ENCODE measurements at places on chromosomes 4 and X.

DNA sequence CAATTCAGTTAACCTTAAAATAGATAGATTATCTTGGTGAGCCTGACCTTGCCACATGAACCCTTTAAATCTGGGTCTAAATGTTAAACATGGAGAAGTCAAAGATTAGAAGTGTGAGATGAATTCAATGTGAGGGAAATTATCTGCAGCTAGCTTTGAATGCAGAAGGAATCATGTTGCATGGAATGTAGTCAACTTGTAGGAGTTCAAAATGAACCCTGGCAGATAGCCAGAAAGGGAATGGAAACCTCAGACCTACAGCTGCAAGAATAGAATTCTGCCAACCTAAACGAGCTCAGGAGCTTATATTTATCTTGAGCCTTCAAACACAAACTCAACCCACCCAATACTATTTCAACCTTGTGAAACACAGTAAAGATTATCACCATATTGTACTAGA is 632.5 kb downstream of the KCTD8 start:
- no peak for DNase-seq

DNA sequence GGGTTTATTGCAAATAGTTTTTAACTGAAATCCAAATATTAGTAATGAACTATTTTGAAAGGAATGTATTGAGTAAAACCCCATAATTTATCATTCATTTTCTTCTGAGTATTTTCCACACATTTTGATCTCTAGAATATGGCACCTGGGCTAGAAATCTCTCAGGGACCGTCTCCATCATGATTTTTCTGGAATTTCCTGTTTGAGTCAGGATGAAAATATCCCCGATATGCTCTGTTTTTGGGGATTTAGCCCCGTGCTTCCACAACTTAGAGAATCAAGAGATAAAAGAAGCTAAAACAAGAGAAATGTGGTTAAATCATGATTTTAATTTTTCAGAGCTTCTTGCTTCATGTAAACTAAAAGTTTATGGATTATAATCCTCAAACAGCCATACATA is 114.2 kb downstream of the SPCS3 start:
- DNase-seq: no peak

- no peak for DNase-seq
Observed at GRCh38 chr4:113528395-113528794, 233.1 kb downstream of the CAMK2D start.

GRCh38 chr4:185573651-185574199 is 38.4 kb upstream of the PDLIM3 start:
- no peak for DNase-seq
